ENCODE measurements at places on chromosomes 2 and 18.

- no peak for DNase-seq
These were observed 33.5 kb downstream of the IMPA2 start for GRCh38 chr18:12014521-12015415.

GRCh38 chr2:88654714-88655113, 27.4 kb upstream of the EIF2AK3 start:
- DNase-seq, result peak; percentile 50

GRCh38 chr2:67076239-67076624, 320.9 kb upstream of the ETAA1 start:
- no peak for DNase-seq

DNA sequence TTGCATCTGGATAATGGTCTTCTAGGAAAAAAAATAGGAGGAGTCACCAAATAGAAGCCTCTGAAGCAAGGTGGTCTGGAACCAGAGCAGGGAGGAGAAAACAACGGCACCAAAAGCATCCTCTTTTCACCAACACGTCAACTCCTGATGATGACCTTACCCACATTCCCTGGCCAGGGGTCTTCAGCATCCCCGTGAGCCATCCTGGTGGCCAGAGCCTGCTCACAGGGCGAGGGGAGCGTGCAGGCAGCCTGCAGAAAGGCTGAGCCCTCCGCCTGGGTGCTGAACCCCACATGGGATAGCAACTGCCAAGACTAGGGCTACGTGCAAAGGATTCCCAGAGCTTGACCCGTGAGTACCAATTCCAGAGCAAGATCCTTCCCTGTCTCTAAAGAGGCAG, 191.0 kb downstream of the NDUFA10 start:
- no peak for DNase-seq

- no peak for DNase-seq
These were observed 5.1 kb upstream of the MARCO start for GRCh38 chr2:118936936-118937335.

- no peak for DNase-seq
These were observed 45.7 kb upstream of the EML4 start for GRCh38 chr2:42123426-42123825.

Measured in fibroblast of gingiva (primary cell).